ENCODE measurements at places on chromosomes 11 and 22.
A peak's percentile ranks its signal among the peaks of the same experiment; 100 is the strongest.

DNA sequence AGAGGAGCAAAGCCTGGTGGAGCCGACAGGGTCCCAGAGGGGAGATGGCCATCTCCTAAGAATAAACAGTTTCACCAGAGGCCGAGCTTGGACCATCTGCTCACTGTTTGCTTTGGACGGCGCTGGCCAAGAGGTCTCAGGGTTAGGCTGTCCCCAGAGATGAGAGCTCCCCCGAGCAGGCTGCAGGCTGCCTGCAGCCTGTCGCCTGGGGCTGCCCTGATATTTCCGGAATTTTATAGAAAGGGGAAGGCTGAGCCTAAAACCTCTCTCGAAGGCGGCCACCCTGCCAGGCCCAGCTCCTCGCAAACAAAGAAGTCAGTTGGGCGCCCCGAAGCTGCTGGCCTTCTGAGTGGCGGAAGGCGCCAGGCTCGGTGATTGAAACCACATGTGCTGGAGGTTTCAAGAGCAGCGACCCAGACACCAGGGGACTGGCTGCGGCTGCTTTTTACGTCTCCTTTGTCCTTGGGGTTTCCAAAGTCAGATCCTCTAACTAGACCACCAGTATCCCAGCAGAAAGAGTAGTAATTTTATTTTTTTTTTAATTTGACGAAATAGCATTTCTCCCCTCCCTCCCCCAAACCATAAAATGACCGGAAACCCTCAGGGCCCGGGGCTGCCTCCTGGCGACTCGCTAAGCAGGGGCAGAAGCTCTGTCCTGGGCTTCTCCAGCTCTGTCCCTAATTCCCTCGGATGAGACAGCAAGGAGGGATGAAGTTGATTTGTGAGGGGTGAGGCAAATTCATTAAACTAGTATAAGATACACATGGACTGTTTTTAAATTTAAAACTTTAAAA lies 57.4 kb downstream of the CLMP start:
- DNase-seq, result peak; percentile 47

GRCh38 chr11:112554586-112554985 lies 293.9 kb upstream of the PLET1 start:
- no peak for DNase-seq

DNA sequence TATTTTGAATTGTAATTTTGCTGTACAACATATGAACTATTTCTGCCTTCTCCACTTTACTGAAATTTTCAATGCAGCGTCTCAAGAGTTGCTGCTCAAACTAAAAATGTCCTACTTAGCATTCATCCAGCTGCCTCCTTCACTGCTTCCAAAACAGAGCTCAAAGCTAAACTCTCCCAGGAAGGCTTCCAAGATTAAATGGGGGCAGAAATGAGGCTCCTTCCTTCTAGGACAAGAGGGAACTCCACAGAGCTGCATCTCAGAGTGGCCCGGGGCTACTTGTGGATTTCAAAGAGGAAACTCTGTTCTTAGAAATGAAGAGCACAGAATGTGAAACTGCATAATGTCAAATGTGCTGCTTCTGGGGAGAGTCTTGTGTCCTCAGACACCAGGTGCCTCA lies 295.9 kb upstream of the NCAM1 start:
- no peak for DNase-seq

GRCh38 chr11:59225017-59225416 lies 12.3 kb upstream of the MPEG1 start:
- no peak for DNase-seq

DNA sequence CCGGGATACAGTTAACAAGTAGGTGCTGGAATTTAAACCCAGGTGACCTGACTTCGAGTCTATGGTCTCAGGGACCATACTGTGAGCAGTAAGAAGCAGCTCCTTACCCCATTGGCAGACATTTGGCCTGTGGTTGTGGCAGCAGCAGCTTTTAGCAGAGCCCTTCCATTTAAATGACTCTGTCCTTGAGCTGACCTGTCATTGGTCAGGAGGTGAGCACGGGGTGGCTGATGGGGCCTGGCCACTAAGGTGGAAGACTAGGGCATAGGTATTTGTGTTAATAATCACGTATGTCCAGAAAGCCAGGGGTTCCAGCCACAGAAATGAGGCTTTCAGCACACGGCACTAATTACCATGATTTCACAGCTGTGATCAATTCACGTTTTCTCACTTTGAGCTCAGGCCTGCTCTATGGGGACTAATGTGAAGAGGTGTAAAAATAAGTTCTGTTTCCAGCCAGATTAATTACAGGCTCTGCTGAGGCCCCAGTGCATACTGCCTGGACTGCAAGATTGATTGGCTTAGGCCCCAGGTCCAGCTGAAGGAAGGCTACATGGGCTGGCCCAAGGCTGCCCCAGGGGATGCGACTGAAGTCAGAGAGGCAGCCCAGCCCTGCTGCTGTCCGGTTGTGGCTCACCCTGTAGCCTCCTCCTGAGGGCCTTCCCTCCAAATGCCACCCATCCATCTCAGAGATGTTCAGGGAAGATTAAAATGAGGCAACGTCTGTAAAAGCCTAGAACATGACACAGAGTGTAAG lies 76.0 kb downstream of the FDX1 start:
- DNase-seq, result no peak

DNA sequence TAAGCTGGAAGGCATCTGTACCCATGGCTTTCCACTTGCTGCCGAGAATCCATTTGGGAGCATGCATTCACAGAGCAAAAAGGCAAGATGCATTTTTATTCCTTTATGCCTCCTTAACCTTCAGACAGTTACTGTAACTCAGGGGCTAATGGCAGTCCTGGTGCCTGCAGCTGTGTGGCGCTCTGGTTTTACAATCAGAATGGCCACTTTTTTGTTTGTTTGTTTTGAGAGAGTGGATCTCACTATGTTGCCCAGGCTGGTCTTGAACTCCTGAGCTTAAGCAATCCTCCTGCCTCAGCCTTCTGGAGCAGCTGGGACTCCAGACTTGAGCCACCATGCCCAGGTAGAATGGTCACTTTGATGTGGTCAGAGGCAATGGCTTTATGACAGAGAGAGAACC lies 101.8 kb downstream of the NAV2 start:
- no peak for DNase-seq

DNA sequence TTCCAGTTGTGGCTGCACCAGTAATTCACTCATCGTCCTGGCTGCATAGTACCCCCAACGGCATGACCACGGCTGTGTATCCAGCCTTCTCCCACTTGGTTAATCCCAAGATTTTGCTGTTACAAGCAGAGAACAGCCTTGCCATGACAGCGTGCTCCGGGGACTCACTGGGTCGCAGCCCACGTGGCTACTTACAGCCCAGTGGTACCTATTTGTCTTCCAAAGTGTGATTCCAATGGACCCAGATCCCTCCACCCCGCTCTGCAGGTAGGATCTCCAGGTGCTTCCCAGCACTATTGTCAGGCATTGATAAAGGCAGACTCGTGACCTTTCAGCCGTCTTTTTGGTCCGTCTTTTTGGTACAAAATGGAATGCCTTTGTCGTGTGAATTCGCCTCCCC lies 119.0 kb upstream of the FGF3 start:
- DNase-seq, result no peak

- no peak for DNase-seq
Observed at GRCh38 chr11:77090373-77091111, 12.1 kb upstream of the OMP start.

- DNase-seq, result no peak
Observed at GRCh38 chr22:48284671-48285070, 1522.2 kb downstream of the TBC1D22A start.

GRCh38 chr22:46250783-46251125 lies 661 bp upstream of the CDPF1 start:
- no peak for DNase-seq

- no peak for DNase-seq
Observed at GRCh38 chr11:71383461-71383860, 64.7 kb downstream of the DHCR7 start.

GRCh38 chr11:34208266-34209135 lies 103.1 kb downstream of the NAT10 start:
- DNase-seq, result no peak

- DNase-seq, result peak; percentile 63
Observed at GRCh38 chr11:78961247-78961646, 386.6 kb upstream of the NARS2 start.

- DNase-seq, result no peak
Observed at GRCh38 chr11:110774138-110775014, 62.1 kb upstream of the ARHGAP20 start.

- no peak for DNase-seq
Observed at GRCh38 chr22:35549328-35549727, 8.7 kb downstream of the RASD2 start.

DNA sequence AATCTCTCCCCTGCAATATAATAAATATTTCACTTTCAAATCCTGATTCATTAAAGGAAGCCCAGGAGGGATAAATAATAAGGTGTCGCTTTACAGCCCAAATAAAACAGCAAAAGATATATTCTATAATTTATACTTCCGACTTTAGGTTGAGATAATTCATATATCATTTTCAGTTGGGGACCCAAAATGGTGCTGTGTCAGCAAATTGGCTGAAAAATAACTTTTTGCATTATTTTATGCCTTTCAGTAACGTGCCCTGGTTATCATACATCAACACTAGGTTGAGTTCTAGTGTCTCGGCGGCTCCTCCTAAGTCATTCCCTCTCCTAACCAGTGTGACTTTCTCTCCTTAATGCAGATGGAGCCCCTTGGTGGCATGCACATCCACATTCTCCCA lies 278.2 kb downstream of the NXPE2 start:
- no peak for DNase-seq

GRCh38 chr11:115420505-115420904 lies 83.7 kb downstream of the CADM1 start:
- no peak for DNase-seq

- no peak for DNase-seq
Observed at GRCh38 chr11:9208726-9209501, 56.2 kb downstream of the DENND5A start.

DNA sequence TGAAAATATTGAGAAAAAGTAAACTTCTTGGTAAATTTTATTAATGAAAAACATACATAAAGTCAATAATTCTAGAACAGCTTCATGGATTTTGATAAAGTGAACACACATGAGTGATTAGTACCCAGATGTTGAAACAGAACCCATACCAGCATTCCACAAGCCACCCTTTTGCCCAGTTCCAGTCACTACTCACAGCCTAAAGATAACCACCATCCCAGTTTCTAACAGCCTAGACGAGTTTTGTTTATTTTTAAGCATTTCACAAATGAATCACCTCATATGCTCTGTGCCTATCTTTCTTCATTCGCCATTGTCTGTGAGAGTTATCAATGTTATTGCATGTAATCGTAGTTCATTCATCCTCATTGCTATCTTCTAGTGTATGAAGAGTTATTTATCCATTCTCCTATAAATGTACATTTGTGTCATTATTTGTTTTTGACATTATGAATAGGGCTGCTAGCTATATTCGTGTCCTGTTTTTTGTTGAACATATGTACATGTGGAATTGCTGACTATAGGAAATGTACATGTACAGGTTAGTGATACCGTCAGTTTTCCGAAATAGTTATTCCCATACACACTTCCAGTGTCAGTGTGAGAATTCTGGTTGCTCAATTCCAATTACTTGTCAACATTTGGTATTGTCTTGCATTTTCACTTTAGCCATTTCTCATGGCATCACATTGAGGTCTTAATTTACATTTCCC lies 44.5 kb upstream of the TEAD1 start:
- no peak for DNase-seq

- peak; percentile 85 for DNase-seq
Observed at GRCh38 chr11:117807482-117808327, 10.7 kb upstream of the DSCAML1 start.

- no peak for DNase-seq
Observed at GRCh38 chr11:10503221-10503620, 37.8 kb downstream of the RNF141 start.
